Skin of body (tissue), 3 donors: ENCODE measurements at places on chromosomes 13 and 19.

DNA sequence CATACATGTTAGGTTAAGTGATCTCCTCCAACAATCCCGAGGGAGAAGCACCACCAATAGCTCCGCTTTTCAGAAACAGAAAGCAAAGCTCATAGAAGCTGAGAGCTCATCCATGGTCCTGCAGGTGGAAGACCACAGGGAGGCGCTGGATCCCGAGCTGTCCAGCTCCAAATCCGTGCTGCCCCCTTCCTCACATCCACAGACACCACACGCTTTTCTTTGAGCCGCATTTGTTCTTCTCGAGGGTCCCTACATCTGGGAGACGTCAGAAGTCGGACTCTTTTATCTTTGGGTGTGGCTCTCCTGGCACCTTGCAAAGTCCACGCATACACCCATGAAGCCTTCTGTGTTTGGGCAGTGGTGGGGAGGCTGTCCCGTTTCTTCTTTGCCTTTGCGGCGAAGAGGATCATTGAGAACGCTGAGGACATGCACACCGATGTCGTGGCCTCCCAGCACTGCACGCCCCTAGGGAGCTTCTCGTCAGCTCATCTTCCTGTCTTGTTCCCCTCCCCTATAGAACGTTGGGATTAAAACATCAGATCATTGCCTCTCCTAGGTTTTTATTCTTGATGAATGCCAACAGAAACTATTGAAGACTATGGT is 184.8 kb downstream of the TEX29 start:
- DNase-seq: no peak

- DNase-seq: no peak
Observed at GRCh38 chr19:23992348-23992747, 77.7 kb downstream of the ZNF726 start.

- DNase-seq: peak; percentile 70
Observed at GRCh38 chr19:10007371-10008183, 2.7 kb downstream of the COL5A3 start.

- DNase-seq: no peak
Observed at GRCh38 chr19:18520848-18521691, 800 bp downstream of the ELL start.

DNA sequence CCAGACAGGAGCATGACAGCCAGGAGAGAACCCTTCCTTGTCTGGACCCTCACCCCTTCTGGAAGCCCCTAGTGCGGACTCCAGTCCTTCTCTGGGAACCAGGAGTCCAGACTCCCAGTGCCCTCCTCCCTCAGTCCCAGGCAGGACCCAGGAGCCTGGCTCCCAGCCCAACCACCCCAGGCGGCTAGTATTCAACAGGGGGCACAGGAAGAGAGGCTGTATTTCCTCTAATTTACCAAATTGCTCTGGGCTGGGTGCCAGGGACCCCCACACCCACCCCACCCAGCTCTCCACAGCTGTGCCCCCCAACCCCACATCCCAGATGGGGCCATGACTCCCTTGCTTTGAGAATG is 3.3 kb downstream of the GRIN2D start:
- no peak for DNase-seq

DNA sequence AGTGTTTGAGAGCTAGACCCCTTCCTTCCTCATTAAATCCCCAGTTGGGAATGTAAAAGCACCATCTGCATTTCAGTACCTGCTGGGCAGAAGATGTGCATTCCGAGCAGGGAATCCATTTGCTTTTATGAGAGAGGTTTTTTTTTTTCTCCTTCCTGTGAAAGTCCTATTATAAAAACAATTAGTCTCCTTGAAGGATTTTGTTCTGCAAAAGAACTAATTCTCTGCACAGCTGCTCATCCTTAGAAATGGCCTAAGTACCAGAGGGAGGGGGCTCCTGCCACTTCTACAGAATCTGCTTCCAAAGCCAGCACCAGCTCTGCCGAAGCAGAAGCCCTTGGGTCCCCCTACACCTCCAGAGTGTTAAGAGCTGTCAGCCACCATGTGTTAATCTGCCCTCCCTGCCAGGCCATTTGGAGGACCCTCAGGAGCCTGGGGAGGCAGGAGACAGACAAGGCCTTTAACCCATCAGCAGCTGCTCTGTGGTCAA is 36.4 kb upstream of the SERPINE3 start:
- DNase-seq: no peak

DNA sequence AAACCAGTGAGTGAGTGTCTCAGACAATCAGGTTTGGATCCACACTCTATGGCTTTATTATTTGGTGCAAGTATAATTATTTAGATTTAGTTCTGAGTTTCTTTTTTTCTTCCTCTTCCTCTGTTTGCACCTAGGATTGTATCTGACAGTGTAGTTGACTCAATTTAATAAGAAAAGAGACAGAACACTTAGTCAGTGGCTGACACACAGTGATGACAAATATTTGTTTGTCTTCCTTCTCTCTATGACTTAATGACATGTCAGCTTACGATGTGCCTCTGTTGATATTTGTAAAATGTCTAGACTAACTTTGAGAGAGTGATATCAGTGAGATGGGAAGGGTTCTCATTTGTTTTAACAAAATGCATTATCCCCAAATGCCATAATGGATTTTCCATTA is 129.5 kb upstream of the SLC10A2 start:
- no peak for DNase-seq

- peak; percentile 41 for DNase-seq
Observed at GRCh38 chr19:41264581-41265394, 616 bp downstream of the HNRNPUL1 start.

- DNase-seq: no peak
Observed at GRCh38 chr19:3455393-3455955, 24.9 kb downstream of the SMIM24 start.

DNA sequence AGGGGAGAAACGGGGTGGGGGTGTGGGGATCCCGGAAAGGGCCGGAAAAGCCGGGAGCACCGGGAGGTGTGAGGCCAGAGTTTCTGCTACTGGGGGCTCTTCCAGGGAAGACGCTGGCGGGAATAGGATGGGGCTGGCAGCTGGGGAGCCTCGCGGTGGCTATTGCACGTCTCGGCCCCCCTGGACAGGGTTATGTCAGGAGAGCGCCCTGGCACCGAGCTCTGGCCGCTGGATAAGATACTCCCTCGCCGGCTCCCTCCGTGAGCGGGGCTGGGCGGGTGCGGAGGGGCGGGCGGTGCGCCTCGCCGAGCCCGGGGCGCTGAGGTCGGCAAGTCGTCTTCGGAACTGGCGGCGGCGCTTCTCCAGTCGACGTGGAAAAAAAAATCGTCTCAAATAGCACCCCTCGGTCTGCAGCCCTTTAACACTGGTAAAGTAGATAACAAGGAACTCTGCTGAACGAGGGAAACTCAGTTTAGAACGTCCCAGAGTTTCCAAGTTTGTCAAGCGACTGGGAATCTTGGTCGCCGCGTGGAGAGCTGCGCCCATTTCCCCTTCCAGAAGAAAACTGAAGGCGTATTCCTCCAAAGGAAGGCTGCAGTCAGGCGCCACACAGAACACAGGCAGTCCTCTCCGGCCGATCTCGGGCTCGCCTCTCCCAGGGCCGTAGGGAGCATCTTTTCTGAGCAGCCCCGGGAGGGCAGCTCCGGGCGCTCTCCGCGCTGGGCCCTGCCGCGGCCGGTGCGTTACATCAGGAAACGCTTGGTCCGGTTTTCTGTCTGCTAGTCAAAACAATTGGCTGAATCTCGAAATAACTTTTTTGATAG is 115.1 kb downstream of the KCNRG start:
- DNase-seq: no peak

GRCh38 chr13:35499196-35499662 is 22.7 kb upstream of the MAB21L1 start:
- no peak for DNase-seq

DNA sequence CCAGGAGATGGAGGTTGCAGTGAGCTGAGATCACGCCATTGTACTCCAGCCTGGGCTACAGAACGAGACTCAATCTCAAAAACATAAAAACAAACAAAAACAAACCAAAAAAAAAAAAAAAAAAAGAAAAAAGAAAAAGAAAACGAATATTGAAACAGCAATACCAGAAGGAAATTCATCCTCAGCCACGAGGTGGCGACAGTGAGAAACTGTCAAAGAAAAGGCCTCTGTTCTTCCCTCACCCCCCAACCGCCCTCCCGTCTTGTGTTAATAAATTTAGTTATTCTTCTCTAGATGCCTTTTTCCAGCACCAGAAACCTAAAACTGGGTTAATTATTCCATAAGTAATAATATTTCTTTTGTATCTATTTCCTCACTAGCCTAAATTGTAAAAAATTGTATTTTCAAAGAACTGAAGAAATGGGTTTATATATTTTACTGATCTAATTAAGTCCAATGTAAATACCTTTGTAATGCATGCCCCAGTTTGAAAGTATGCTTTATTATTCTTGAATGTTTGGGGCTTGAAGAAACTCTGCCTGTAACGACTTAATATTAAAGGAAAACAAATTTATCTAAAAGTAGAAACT is 38.6 kb downstream of the LIG4 start:
- DNase-seq: no peak

DNA sequence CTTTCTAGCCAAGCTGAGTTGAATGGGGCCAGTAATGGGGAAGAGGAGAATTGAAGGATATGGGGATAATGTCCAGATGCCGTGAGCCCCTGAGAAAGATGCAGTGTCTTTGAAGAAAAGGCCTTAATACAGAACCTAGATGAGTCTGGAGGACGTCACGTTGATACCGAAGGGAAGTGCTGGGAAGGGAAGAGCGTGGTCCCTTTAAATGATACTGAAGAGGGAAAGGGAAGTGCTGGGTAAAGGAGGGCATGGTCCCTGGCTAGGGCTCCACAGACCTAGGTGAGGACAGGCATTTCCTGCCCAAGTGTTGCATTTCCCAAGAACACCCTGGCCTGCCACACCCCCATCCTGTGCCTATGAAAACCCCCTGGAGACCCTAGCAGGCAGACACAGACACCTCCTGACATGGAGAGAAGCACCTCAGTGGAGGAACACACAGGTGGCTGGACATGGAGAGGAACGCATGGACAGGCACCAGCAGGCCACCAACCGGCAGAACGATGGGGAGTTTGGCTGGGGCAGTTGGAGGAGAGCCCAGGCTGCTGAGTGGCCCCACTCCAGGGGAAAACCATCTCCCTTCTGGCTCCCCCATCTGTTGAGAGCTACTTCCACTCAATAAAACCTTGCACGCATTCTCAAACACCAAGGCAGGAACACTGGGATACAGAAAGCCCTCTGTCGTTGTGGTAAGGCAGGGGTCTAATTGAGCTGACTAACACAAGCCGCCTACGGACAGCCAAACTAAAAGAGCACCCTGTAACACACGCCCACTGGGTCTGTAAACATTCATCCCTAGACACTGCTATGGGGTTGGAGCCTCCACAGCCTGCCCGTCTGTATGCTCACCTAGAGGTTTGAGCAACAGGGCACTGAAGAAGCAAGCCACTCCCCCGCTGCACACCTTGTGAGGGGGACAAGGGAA is 34.9 kb upstream of the POMP start:
- DNase-seq: no peak

- no peak for DNase-seq
Observed at GRCh38 chr19:45368737-45369340, 1.5 kb downstream of the ERCC2 start.

GRCh38 chr13:44199627-44200207 is 173.9 kb upstream of the SERP2 start:
- DNase-seq: no peak

GRCh38 chr19:12783291-12783848 is 7.9 kb upstream of the JUNB start:
- no peak for DNase-seq

- no peak for DNase-seq
Observed at GRCh38 chr19:15584541-15585115, 30.4 kb upstream of the CYP4F8 start.

GRCh38 chr13:109412283-109412901 is 374.0 kb downstream of the IRS2 start:
- peak; percentile 32 for DNase-seq

DNA sequence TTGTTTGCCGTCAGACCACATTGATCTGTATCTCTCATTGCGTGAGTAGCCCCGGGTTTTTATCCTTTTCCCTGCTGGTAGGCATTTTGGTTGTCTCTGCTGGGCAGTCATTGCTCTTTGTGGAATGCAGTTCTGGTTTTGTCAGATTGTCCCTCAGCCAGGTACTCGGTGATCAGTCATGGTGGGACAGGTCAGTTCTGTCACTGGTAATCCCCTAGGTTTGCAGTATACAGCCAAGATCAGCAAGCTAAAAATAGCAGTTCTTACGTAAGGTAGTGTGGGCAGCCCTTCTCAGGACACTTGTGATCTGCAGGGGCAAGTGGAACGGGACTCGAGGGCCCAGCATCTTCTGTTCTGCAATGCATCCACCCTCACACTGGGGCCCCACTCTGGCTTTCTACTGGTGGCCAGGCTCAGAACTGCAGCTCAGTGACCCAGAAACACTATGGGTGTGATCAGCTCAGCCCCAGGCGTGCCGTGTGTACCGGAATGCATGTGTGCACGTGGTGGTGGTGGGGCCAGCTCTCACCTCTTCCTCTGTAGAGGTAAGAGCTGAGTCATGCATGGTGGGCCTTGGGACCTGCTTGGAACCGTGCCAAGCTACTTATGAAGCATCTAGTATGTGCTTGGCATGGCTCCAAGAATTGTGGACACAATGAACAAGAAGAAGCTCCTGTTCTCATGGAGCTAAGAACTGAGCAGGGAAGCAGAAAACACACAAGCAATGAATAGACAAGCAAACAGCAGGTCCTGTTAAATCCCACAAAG is 6.3 kb downstream of the PLEKHF1 start:
- DNase-seq: no peak

DNA sequence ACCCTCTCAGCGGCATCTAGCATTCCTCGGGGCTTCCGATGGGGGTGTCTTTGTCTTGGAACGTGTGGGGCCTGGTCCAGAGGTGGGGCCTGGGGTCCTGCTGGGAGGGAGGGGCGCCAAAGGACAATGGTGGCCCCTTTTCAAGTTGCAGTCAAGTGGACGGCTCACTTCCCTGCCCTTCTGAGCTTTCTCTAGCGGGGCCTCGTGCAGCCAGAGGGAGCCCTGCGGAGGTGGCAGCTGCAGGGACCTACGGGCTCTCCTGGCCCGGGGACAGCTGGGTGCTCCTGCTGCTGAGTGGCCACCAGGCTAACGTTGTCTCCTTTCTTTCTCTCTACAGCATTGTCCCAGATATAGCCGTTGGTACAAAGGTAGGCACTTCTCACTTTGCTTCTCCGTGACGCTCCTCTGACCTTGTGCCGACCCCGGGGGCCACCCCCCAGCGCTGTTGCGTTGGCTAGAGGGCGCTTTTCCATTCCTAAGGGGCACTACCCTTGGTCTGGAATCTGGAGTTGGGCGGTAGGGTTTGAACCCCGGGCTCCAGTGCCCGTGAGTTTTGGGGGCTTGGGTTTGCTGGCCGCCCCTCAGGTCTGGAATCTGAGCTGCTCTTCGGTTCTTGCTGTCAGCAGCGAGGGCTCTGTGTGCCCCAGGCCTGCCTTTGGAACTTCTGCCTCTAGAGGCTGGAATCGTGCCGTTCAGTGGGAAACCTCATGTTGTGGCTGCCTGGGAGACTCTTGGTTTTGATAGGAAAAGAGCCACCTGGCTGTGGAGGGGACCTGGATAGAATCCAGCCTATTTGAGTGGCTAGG is 2.0 kb downstream of the PTBP1 start:
- no peak for DNase-seq

- DNase-seq: no peak
Observed at GRCh38 chr19:39858541-39858940, 12.4 kb upstream of the FBL start.

GRCh38 chr13:95035311-95036109 is 265.7 kb downstream of the ABCC4 start:
- no peak for DNase-seq

GRCh38 chr19:47186446-47187334 is 44.3 kb downstream of the BBC3 start:
- DNase-seq: no peak

- DNase-seq: no peak
Observed at GRCh38 chr13:108932196-108932595, 302.8 kb downstream of the MYO16 start.

GRCh38 chr13:26424181-26424580 is 133.3 kb upstream of the WASF3 start:
- DNase-seq: no peak

- DNase-seq: no peak
Observed at GRCh38 chr19:55098716-55099556, 18.5 kb downstream of the PPP1R12C start.
